ENCODE measurements at places on chromosomes 3 and 15.

DNA sequence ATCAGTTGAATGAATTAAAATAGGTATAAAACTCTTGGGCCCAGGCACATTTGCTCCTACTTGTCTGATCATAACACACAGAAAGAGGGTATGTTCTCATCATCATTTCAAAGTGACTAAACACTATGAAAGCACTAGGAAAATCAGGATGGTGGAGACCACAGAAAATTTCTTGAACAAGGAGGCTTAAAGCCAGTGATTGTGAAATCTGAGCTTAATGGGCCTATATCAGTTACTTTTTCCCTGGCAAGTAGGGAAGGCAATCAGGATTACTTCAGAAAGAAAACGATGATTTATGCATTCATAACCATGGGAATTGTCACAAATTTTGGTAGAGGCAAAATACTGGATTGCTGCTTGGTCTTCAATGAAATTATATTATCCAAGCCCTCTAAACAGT is 434.4 kb upstream of the CNTN4 start:
- DNase-seq, result no peak

- no peak for DNase-seq
These were observed 34.4 kb downstream of the RARB start for GRCh38 chr3:25462495-25462894.

DNA sequence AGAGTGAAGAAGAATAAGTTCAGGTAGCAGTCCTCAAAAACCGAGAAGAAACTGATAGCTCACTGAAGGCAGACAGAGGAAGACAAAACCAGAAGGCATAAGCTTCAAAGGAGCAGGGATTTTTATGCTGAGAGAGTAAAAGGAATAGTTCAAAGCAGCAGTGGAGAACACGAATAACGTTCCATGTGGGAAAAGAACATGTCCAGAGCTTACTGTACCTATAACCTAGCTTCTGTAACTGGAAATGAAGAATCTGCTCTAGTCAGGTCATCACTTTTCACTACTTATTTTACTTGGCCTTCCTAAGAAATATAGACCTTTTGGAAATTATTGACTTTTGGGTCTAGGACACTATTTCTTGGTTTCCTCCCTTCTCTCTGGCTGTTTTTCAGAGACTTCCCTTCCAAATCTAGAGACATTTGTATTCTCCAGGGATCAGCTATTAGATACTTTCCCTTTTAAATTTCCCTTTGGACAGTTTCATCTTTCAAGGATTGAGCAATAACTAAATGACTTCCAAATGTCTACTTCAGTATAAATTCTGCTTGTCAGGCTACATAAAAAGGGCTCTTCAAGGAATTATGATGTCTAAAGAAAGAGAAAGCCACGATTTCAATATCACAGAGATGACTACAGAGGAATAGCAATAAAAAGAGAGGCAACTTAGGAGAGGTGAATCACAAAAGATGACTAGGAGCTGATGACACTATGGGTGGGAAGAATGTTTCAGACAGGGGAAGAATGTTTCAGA is 46.7 kb downstream of the UBE3A start:
- DNase-seq, result no peak

DNA sequence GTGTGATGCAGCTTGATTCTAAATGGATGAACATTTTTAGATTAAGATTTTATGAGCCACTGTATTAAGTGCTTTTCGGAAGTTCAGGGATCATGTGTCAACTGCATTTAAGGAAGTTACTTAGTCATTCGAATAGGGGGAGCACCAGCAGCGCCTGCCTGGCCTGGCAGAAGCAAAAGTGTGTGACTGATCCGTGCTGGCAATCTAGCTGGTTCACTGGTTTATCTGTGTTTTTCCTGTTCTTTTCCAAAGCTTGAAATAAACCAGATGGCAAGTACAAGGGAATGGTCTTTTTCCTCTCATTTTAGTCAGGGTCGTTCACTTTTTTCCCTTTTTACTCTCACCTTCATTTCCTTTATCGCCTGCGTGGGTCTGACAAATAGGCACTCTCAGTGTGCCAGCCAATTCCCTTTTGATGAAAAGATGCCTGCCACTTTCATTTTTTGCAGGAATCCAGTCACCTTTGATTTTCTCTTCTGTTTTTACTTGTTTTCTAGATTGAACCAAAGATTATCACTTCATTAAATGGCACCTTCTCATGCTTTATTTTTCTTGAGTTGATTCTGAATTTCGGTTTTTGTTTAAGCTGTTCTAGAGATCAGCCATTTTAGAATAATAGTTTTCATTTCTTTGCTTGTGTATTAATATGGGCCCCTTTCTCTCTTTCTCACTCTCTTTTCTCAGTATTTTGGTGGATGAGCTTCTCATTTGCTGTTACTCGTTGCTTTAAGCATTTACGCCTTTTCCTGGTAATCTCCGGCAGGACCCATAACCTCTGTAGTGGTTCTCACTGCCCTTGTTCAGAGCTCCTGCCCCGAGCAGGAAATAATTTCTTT is 2.8 kb downstream of the ABHD2 start:
- peak; percentile 49 for DNase-seq

DNA sequence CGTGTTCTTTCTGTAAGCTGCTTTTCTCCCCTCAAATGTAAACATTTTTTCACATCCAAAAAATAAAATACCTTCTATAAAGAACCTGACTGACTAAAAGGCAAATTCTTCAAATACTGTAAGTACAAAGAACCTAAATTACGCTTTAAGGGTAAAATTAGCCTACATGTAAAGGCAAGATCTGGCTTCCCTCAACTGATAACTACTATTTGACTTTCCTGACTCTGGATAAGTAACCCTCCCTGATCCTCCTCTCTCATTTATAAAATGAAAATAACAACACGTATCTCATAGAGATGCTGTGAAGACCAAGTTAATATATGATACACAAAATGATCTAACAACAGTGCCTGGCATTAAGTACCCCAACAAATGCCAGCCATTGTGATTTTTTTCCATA is 12.2 kb downstream of the ADAM10 start:
- no peak for DNase-seq

GRCh38 chr15:93631958-93632618 is 543.1 kb upstream of the RGMA start:
- DNase-seq, result no peak

DNA sequence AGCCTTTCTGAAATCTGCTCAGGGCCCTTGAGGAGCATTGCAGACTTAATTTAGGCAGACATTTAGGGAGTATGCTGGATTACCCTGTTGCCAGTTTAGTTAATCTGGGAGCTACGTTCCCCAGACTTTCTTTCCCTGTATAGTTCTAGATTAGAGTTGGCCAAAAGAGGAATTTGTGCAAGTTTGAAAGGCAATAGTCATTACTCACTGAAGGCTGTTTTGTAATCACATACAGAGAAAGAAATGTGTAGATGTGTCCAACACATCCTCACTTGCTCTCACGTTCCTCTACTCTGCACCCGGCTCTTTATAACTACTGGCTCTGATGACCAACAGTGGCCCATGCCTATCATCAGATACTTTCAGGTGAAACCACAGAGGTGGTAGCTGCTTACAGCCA is 24.2 kb downstream of the MASP1 start:
- DNase-seq, result no peak

- DNase-seq, result no peak
These were observed 9.8 kb upstream of the TMEM40 start for GRCh38 chr3:12768579-12769527.

GRCh38 chr15:43550527-43551363 is 33.3 kb downstream of the MAP1A start:
- DNase-seq, result no peak

- DNase-seq, result no peak
These were observed 76.6 kb downstream of the AQP9 start for GRCh38 chr15:58214591-58215340.

- DNase-seq, result no peak
These were observed 39.7 kb downstream of the LRTM1 start for GRCh38 chr3:54888162-54888561.

GRCh38 chr3:56812754-56813652 is 11.3 kb upstream of the ARHGEF3 start:
- no peak for DNase-seq

DNA sequence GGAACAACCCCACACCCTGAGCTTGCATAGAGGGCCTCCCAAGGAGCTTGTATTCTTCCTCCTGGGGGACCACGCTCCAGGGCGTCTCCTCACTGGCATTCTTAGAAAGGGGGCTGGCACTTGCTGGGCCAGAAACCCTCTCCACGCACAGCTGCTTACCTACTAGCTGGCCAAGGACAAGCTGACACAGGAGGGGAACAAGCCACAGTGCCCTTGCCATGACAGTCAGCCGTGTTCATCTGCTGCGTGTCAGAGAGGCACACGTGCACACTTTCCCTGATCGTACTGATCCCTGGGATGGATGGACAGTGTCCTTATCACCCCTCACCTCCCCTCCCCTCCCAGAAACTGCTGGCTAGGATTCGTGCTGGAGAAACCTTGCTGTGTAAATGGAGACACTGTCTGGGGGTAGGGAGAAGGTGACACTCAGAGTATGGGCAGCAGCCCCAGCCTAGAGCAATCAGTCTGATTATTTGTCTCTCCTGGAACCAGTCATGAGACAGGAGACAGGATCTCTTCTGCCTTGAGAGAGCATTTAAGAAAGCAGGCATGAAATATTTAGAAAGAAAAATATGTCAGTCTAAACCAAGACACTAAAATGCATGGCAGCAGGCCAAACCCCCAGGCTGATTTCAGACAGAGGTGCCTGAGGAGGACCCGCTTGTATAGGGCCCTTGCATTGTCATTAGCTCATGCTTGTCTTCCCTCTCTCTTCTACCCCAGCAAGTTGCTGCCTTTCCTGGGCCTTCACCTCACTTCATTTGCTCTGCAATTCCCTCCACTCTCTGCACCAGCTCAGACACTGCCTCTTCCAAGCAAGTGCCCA is 311.8 kb upstream of the TRIM42 start:
- no peak for DNase-seq

- DNase-seq, result no peak
These were observed 92.6 kb downstream of the LEKR1 start for GRCh38 chr3:156918746-156919145.

- no peak for DNase-seq
These were observed 465.3 kb downstream of the FGF12 start for GRCh38 chr3:192262001-192262400.

DNA sequence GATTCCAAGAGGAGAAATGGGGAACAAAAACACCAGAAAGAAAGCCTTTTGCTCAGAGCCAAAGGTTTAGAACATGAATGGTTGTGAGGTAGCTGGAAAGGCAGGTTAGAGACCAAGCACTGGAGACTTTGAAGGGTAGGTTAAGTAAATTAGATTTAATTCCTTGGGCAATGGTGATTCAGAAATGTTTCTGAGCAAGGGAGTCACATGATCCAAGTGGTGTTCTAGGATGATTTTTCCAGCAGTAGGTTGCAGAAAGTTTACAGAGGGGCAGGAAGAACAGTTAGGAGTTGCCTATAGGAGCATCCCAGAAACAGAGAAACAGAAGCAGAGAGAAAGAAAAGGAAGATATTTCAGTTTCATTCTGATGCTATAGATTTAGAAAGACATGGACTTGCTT is 139.8 kb downstream of the WDR76 start:
- DNase-seq, result no peak

DNA sequence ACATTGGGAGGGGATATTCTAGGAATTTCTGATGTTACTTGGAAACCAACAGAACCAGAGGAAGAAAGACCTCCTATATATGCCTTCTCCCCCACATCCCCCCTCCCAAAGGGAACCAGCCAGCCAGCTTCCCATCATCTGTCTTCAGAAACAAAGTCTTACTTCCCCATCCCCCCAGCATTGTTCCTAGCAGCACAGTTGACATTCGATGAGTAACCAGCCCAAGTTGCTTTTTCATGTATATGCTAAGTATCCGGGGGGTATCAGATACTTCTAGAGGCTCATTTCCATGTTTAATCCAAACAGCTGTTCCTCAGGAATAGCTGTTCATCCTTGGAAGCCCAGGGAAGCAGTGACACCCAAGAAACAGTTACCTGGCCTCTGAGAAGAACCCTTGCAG is 16.0 kb downstream of the RMDN3 start:
- no peak for DNase-seq

DNA sequence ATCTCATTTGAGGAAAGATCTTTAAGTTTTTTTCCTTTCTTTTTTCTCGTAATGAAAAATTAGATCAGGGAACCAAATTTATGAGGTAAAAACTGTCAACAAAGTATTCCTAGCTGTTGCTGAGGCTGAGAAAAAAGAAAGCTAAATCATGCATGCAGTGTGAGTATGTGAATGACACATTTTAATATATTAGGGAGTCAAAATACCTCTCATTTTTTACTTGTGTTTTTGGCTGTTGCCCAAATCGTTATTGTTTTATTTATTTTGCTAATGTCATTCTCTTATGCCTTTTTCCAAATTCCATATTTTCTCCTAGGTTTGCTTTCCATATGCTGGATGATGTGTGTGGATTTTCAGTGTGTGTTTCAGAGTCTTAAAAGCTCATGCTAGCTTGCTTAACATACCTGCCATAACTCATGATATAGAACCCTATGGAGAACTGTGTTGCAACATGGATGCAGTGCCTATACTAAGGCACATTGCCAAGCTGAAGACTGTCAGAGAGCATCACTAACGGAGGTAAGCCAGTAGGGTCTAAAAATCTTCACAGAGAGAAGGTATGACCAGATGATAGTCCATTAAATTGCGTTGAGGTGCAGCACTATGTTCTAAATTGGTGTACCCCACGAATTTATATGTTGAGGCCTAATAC is 629.5 kb upstream of the KCNMB2 start:
- no peak for DNase-seq

GRCh38 chr3:117063930-117064329 is 354.4 kb downstream of the TUSC7 start:
- no peak for DNase-seq

DNA sequence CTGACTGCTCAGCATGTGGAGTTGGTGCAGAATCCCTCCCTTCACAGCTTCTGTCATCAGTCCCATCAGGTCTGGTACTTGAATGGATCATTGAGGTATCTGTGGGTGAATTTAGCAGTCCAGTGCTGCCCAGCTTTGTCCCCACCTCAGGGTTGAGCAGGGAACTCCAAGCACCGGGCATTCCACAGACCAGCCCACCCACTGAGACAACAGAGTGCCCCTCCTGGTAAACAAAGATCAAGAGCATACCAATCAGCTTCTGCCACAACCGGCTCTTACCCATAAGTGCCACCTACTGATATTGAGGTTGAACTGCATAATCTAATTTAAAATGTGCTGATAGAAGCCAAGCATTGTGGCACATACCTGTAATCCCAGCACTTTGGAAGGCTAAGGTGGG is 57.1 kb upstream of the FXR1 start:
- no peak for DNase-seq

- no peak for DNase-seq
These were observed 795.4 kb upstream of the SEMA6D start for GRCh38 chr15:46921891-46922290.
